Stomach (tissue), 19 donors: ENCODE measurements at places on chromosomes 1 and 21. TPM values are rescaled to one million over a fixed set of nuclear protein-coding genes. Genes with fewer than 3 reads are reported as not detected.

OR2T35 gene
- total RNA-seq = not detected

- DNase-seq = no peak
- H3K27ac ChIP-seq = peak overlapping the region; percentile 90
- H3K36me3 ChIP-seq = peaks cover 5% of the 10 kb centered on the region
- peaks cover 20% of the 10 kb centered on the region for H3K4me1 ChIP-seq
- peak overlapping the region; percentile 32 for H3K4me3 ChIP-seq
- H3K27me3 ChIP-seq = no peaks in the 10 kb centered on the region
Observed at GRCh38 chr1:10495475-10495817, 20.7 kb downstream of the PEX14 start.

- no peaks in the 10 kb centered on the region for H3K36me3 ChIP-seq
- H3K27ac ChIP-seq = no peak overlapping the region
- peaks cover 50% of the 10 kb centered on the region for H3K4me1 ChIP-seq
- no peaks in the 10 kb centered on the region for H3K27me3 ChIP-seq
Observed at GRCh38 chr1:205373798-205374175, 17.1 kb upstream of the KLHDC8A start.

DNA sequence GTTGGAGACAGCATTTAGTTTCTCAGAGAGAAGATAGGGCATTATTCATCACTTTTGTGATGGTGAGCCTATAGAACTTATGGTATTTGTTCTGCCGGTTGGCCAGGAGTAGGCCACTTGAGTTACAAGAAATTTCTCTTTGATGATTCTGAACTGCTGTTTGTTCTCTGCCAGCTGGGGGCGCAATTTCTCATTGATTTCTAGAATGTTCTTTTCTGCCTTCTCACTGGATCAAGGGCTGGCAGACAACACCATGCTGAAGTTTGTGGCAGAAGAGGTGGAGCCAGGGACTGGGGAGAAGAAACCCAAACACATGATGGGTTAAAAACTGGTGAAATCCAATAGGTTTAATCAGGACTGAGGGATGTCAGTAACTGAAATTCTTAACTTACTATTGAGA is 360.6 kb downstream of the FAM72C start:
- H3K27ac ChIP-seq = no peak overlapping the region
- DNase-seq = no peak
- H3K4me1 ChIP-seq = no peaks in the 10 kb centered on the region
- H3K27me3 ChIP-seq = no peaks in the 10 kb centered on the region

GRCh38 chr21:23478381-23478780 is 2128.9 kb downstream of the MRPL39 start:
- no peak overlapping the region for H3K27ac ChIP-seq
- H3K4me1 ChIP-seq = no peaks in the 10 kb centered on the region
- no peak for DNase-seq
- no peak overlapping the region for H3K4me3 ChIP-seq

- H3K4me1 ChIP-seq = no peaks in the 10 kb centered on the region
- DNase-seq = no peak
- no peaks in the 10 kb centered on the region for H3K27me3 ChIP-seq
Observed at GRCh38 chr1:4694492-4694891, 40.1 kb downstream of the AJAP1 start.

- no peaks in the 10 kb centered on the region for H3K27me3 ChIP-seq
- no peaks in the 10 kb centered on the region for H3K4me1 ChIP-seq
- H3K27ac ChIP-seq = no peak overlapping the region
- no peak overlapping the region for H3K4me3 ChIP-seq
Observed at GRCh38 chr1:29096231-29096886, 27.3 kb downstream of the TMEM200B start.

- no peaks in the 10 kb centered on the region for H3K4me1 ChIP-seq
- no peak overlapping the region for H3K4me3 ChIP-seq
- DNase-seq = no peak
Observed at GRCh38 chr1:36843906-36844610, 190.3 kb downstream of the GRIK3 start.

SLC45A1 gene
- 2.4 TPM for total RNA-seq

- H3K27me3 ChIP-seq = no peaks in the 10 kb centered on the region
Observed at GRCh38 chr1:163744301-163744887, 422.6 kb downstream of the NUF2 start.

GRCh38 chr21:15999741-16000140 is 270.0 kb downstream of the USP25 start:
- H3K27me3 ChIP-seq = no peaks in the 10 kb centered on the region
- DNase-seq = no peak
- H3K4me1 ChIP-seq = no peaks in the 10 kb centered on the region
- no peak overlapping the region for H3K27ac ChIP-seq
- H3K36me3 ChIP-seq = no peaks in the 10 kb centered on the region
- no peak overlapping the region for H3K4me3 ChIP-seq

GRCh38 chr1:35726450-35727433 is 8.1 kb upstream of the C1orf216 start:
- no peaks in the 10 kb centered on the region for H3K36me3 ChIP-seq
- H3K4me3 ChIP-seq = no peak overlapping the region
- DNase-seq = peak; percentile 49
- H3K27me3 ChIP-seq = peaks cover 3% of the 10 kb centered on the region

- no peak overlapping the region for H3K4me3 ChIP-seq
- DNase-seq = no peak
- H3K27ac ChIP-seq = no peak overlapping the region
- no peaks in the 10 kb centered on the region for H3K4me1 ChIP-seq
- no peaks in the 10 kb centered on the region for H3K36me3 ChIP-seq
- H3K27me3 ChIP-seq = no peaks in the 10 kb centered on the region
Observed at GRCh38 chr21:39217356-39218081, 34.3 kb upstream of the PSMG1 start.

- no peak overlapping the region for H3K27ac ChIP-seq
- DNase-seq = peak; percentile 84
- H3K4me3 ChIP-seq = no peak overlapping the region
- H3K4me1 ChIP-seq = peaks cover 6% of the 10 kb centered on the region
- H3K27me3 ChIP-seq = peaks cover 22% of the 10 kb centered on the region
- H3K36me3 ChIP-seq = no peaks in the 10 kb centered on the region
Observed at GRCh38 chr1:231192620-231193163, 30.8 kb downstream of the TRIM67 start.

DNA sequence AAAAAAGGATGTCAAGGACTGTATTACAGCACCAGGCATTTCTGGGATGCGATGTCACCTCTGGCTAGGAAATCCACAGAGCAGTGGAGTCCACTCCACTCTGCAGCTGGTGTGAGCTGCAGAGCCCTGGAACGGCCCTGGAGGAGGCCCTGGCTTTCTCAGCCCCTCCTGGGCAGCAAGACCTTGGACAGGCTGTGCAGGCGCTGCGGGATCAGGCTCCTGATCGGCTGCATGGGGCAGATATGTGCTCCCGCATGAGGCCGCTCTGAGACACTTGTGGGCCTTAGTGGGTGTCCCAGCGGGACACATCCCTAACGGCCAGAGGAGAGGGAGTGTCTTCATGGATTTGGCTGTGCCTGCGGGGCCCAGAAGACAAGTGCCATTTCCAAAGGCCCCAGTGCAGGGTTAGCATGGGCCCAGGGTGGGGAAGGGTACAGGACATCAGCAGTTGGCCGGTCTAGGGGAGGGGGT is 6.2 kb downstream of the DNMT3L start:
- no peaks in the 10 kb centered on the region for H3K4me1 ChIP-seq
- H3K36me3 ChIP-seq = no peaks in the 10 kb centered on the region
- DNase-seq = no peak
- H3K27me3 ChIP-seq = no peaks in the 10 kb centered on the region
- H3K27ac ChIP-seq = no peak overlapping the region

HOOK1 gene
- total RNA-seq = 4.3 TPM

F5 gene
- total RNA-seq = not detected

CDC42 gene
- total RNA-seq = 75.0 TPM

- H3K4me3 ChIP-seq = no peak overlapping the region
- DNase-seq = no peak
- no peak overlapping the region for H3K27ac ChIP-seq
- H3K36me3 ChIP-seq = no peaks in the 10 kb centered on the region
Observed at GRCh38 chr1:76942549-76942948, 75.3 kb downstream of the ST6GALNAC5 start.

CFAP45 gene
- total RNA-seq = 0.73 TPM

DNA sequence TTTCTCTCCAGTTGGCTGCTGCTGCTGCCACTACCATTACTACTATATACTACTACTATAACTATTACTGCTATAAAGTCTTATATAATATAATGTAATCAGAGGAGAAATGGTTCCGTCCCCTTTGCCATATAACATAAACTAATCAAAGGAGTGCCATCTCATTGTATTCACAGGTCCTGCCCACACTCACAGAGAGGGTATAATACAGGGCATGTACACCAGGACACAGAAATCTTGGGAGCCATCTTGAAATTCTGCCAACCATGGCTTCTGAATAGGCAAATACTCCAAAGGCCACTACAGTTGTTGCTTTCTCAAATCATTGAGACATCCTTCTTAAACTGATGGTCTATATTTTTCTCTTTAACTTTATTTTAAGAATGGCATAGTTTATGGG is 6.9 kb upstream of the ZRANB2 start:
- peaks cover 6% of the 10 kb centered on the region for H3K27me3 ChIP-seq
- DNase-seq = no peak
- H3K4me3 ChIP-seq = no peak overlapping the region

DNA sequence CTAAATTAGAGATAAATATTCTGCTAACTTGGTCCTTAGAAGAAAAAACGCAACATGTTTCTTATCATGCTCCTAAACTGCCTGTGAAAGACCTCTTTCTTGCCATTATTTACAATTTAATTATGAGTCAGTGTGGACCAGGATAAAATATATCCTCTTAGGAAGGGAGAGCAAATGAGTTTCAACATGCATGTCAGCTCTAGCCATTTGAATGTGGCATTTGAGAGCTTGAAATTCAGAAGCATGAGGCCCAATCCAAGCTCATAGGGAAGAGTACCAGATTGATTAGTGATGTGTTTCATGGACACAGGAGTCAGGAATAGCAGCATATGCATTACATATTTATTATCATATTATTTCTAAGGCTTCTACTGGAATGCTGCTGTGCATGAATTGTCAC is 39.3 kb downstream of the TBX15 start:
- no peak overlapping the region for H3K4me3 ChIP-seq
- DNase-seq = no peak
- H3K27ac ChIP-seq = no peak overlapping the region
- no peaks in the 10 kb centered on the region for H3K27me3 ChIP-seq

GRCh38 chr1:182111496-182111895 is 50.0 kb upstream of the ZNF648 start:
- H3K36me3 ChIP-seq = no peaks in the 10 kb centered on the region
- H3K27me3 ChIP-seq = no peaks in the 10 kb centered on the region
- H3K4me3 ChIP-seq = no peak overlapping the region
- peak; percentile 93 for DNase-seq

DNA sequence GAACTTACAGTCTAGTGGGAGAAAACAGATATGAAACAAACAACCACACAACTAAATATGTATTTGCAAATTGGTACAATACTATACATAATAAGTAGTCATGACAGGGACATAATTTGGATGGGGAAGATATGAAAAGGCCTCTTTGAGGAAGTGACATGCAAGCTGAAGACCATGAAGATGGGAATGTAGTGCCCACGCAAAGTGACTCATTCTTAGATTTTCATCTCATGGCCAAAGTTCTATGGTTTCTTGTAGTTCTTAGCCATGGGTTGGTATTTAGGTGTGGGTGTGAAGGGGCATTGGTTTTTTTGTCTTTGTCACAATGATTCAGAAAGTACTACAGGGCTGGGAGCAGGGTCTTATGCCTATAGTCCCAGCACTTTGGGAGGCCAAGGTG is 105.4 kb upstream of the FAM78B start:
- no peaks in the 10 kb centered on the region for H3K36me3 ChIP-seq
- H3K4me1 ChIP-seq = no peaks in the 10 kb centered on the region
- H3K4me3 ChIP-seq = no peak overlapping the region
- H3K27me3 ChIP-seq = no peaks in the 10 kb centered on the region

DNA sequence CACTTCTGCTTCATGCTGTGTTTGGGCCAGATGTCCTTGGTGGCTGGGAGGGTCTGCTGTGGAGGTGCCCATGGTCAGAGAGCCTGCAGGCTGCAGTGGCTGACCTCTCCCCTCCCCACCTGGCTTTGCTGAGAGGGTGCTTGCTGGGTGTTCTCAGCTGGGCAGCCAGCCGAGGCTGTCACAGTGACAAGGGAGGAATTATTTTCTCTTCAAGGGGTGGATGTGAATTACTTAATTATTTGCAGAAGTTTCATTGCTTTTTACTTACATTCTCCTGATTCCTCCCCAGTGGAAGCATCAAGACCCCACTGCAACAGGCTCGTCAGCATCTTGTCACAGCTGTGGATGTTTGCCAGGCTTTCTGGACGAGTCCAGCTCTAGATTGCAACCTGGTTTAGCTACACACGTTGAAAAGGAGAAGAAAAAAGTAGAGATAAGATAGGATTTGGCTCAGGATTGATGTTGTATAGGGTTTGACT is 70.3 kb downstream of the GALNT2 start:
- DNase-seq = no peak
- H3K27ac ChIP-seq = no peak overlapping the region
- no peaks in the 10 kb centered on the region for H3K27me3 ChIP-seq
- H3K4me3 ChIP-seq = no peak overlapping the region
- no peaks in the 10 kb centered on the region for H3K36me3 ChIP-seq

DNA sequence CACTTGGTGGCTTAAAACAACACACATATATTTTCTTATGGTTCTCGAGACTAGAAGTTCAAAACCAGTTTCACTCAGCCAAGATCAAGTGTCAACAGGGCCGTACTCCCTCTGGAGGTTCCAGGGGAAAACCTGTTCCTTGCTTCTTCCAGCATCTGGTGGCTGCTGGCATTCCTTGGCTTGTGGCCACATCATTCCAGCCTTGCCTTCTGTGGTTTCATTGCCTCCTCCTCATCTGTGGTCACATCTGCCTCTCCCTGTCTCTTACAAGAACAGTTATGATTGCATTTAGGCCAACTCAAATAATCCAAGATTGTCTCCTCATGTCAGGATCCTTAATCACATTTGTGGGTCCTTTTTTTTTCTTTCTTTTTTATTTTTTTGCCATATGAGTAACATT is 240.7 kb upstream of the HOOK1 start:
- peaks cover 8% of the 10 kb centered on the region for H3K4me1 ChIP-seq
- no peak overlapping the region for H3K27ac ChIP-seq
- H3K36me3 ChIP-seq = no peaks in the 10 kb centered on the region
- H3K27me3 ChIP-seq = no peaks in the 10 kb centered on the region
- DNase-seq = no peak

DNA sequence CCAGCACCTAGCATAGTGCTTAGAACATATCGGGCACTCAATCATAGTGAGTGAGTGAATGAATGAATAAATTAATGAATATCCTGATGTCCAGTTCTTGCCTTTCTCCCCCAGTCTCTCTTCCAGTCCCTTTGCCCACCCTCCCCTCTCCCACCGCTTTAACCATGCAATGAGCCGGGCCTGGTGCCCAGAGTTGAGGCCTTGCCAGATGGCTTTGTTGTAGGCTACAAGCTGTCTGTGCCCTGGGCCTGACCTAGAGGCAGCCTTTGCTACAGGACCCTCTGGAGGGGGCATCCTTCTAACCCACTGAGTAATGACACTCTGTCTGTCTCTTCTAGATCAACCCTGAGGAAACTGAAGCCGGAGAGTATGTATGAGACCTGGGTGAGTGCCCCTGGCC is 6.9 kb downstream of the CASQ1 start:
- H3K4me1 ChIP-seq = peaks cover 4% of the 10 kb centered on the region
- H3K4me3 ChIP-seq = no peak overlapping the region
- H3K27ac ChIP-seq = no peak overlapping the region
- H3K27me3 ChIP-seq = no peaks in the 10 kb centered on the region
- DNase-seq = no peak

GRCh38 chr1:212759683-212760082 is 31.9 kb downstream of the NSL1 start:
- H3K36me3 ChIP-seq = peaks cover 19% of the 10 kb centered on the region
- no peak overlapping the region for H3K27ac ChIP-seq

SHISAL2A gene
- total RNA-seq = not detected
